ENCODE measurements at places on chromosomes 1 and 21.

- DNase-seq = peak; percentile 22
These were observed 39.7 kb upstream of the GJB5 start for GRCh38 chr1:34715139-34715538.

GRCh38 chr1:109622895-109623294, 3.3 kb downstream of the AMPD2 start:
- DNase-seq = peak; percentile 83

DNA sequence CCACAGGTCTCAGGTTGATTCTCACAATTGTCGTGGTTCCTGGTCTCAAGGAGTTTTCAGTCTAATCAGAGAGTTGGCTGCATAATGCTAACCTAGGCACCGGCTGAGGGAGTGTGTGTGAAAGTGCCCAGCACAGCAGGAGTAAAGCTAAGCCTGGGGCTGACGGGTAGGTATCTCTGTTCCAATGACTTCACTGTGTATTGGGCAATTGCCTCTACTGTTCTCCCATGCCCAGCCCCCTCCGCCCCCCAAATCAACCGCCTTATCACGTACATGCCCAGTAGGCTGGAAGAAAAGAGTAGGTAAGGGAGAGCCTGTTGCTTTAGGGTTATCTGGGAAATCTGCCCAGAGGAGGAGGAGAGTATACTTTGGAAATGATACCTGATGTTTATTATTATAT, 54.7 kb downstream of the MRPS6 start:
- no peak for DNase-seq

GRCh38 chr1:211912038-211912437, 81.5 kb upstream of the LPGAT1 start:
- DNase-seq = no peak

GRCh38 chr1:92951141-92951582, 10.1 kb downstream of the DIPK1A start:
- peak; percentile 9 for DNase-seq

DNA sequence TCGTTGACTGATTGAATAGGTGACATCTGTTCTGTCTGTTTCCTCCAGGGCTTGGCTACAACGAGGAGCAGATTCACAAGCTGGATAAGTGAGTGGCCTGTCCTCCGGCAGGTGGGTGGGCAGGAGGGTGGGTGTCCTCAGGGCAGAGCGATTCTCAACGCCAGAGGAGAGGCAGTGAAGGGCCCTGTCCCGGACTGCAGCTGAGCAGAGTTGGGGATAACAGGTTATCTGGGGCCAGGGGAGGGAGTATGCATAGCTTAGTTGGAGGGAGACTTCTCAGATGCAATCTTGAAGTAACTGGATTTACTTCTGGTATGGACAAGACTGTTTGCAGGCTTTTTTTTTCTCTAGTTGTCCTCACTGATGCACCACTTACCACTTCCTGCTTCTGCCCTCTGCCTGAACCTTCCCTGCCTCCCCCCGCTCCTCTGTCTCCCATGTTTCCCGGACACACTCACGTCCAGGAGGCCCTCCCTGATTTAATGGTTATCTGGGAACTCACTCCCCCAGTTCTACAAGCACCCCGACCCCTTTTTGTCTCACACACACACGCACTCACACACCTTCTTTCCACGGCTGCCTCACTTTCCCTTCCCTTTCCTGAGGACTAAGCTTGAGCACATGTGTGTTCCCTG, 16.4 kb upstream of the RASSF5 start:
- DNase-seq = no peak

DNA sequence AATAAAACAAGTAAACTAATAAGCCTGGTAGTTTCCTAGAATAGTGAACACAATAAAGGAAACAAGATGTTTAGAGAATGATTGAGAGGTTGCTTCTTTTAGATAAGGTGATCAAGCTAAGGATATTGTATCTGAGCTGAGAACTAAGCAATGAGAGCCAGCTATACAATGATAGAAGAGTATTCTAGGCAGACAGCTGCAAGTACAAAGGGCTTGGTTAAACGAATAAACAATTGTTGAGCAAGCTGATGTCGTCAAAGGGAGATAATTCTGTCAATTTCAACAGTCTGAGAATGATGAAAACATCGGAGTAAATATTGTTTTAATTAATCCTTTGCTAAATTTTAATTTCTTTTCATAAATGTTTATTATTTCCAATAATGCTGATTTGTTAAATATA, 5.5 kb upstream of the FH start:
- DNase-seq = no peak

DNA sequence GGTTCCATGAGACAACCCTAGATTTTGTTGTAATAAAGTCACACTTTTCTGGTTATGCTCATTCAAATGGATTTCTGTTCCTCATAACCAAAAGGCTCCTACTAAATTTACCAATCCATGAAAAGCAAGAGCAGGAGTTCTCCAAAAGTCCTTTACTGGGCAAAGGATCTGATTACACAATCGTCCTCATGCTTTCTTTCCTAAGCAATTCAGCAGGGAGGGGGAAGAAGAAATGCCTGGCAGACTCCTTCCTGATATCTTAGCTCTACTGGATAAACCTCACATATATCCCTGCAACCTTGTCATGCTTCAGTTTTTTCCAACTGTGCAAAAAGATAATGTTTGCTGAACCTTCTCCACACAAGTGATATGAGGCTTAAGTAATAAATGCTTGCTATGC, 67.6 kb upstream of the GUCA2B start:
- DNase-seq = no peak

Measured in erythroblast (primary cell).